ENCODE measurements at places on chromosomes 3 and 15.
A peak's percentile ranks its signal among the peaks of the same experiment; 100 is the strongest.

GRCh38 chr3:16825617-16826204 is 59.0 kb upstream of the PLCL2 start:
- no peak for DNase-seq

DNA sequence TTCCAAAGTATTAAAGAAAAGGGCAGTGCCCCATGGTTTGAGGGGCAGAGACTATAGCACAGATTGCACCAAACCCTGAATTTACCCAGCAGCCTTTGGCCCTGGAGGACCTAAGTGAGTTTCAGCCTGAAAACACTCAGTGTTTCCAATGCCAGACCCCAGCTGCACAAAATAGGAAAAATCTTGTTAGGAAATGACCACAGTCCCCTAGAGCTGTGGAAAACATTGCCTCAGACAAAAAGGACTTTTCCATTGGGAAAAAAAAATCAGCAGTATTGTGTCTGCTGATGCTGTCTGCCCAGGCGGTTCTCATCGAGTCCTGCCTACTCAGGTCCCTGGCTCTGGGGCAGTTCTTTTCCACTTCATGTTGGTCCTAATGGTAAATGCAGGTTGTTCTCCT is 121.7 kb upstream of the DLG1 start:
- peak; percentile 47 for DNase-seq

GRCh38 chr3:65170390-65171042 is 482.7 kb upstream of the ADAMTS9 start:
- peak; percentile 65 for DNase-seq

DNA sequence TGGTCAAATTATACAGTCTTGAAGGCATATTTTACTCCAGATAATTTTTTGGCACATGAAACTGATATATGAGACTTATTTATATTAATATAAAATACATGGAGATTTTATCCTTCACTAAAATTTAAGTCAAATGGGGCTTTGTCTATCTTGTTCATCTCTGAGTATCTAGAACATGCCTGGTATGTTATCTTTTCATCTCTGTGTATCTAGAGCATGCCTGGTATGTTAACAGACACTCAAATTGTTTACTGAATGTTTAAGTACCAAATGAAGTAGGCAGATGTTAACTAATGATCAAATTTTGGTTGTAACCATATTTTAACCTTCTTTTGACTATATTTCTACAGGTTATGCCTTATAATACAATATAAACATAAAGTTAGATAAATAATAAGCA is 7.7 kb downstream of the GTF2A2 start:
- no peak for DNase-seq

GRCh38 chr3:81364411-81364810 is 397.0 kb downstream of the GBE1 start:
- DNase-seq = no peak

DNA sequence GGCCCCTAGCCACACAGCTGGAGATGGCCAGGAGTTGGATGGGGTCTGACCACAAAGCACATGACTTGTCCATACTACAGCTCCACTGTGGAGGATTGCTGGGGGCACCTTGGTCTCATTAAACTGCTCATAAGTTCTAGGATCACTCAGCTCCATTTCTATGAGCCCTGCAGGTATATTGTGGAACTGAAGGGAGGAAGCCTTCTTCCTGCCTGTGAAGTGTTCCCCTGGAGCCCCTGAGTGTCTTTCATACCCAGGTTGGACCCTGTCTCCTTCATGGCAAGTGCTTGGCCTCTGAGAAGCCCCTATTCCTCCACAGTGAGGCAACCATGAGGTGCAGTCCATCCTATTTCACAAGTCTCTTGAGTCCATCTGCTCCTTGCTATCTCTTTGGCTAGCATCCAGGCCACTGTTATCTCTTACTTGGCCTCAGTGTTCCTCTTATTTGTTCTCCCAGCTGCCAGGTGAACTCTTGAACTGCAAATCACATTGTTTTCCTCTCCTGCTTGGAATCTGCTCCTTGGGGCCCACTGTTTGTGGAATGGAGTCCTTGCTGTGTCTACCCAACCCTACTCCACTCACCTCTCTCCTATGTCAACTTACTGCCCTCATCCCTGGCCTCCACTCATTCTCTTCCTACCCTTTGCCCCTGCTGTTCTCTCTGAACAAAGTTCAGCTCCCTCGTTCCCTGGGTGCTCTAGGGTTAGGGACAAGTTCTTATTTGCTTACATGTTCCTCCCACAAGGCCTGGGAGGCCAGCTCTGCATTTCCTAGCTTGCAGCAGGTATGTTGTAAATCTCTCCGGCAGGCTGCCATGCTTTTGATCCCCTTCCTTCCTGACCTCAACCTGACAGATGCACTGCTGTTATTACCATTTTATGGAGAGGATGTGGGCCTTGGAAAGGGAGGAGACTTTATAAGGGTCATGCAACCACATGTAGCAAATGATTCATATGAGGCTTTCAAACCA is 1.2 kb downstream of the ACOX2 start:
- no peak for DNase-seq

GRCh38 chr15:78767331-78767951 is 43.8 kb downstream of the ADAMTS7 start:
- no peak for DNase-seq

DNA sequence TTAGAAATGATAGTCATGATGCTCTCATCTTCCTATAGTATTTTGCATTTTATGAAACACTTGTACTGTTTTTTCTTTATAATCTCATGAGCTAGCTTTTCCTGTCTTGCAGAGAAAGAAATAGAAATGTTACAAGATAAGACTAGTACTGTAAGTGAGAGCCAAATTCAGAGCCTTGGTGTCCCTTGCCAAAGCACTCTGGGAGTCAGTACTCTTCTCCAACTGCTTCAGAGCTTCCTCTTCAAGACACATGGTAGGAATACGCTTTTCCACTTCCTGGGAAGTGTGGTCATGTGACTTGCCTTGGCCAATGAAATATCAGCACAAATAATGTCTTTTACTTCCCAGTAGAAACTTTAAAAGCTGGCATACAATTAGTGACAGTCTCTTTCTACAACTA is 112.4 kb downstream of the SEMA6D start:
- DNase-seq = no peak

DNA sequence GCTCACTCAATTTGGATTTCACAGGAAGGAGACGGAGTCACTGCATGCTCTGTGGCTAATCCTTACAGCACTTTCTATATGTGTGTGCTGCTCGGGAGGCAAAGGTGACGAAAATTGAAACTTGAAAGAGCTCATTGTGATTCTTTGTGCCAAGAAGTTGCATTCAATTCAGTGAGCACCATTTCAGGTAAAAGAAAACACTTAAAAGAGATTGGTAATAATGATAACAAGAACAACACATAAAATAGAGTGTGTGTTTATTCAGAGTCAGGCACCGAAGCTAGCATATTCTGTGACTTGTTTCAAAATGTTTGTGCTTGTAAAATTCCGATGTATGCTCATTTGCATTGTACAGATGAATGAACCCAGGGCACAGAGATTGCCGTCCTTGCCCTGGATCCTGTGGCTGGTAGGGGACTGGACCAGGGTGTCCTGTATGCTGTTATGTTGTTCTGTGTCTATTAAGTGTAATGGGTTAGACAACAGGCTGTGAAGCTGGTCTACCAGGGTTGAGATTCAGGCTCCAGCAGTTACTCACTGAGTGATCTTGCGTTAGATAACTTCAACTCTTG is 193.3 kb upstream of the PROK2 start:
- no peak for DNase-seq

DNA sequence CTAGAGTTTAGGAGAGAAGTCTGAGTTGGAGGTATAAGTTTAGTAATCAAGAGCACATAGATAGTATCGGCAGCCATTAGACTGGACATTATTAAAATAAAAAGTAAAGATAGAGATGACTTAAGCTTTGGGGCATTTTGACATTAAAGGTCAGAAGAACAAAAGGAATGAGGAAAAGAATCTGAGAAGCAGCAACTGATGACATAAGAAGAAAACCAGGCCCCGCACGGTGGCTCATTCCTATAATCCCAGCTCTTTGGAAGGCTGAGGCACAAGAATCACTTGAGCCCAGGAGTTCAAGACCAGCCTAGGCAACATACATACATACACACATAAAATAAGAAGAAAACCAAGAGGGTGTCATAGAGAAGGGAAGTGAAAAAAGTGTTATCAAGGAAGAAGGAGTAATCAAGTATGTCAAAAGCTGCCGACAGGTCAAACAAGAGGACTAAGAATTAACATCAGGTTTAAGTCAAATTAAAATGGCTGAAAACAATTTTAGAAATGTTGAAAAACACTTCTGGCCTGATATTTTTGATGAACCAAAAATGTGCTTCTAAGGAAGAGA is 38.9 kb downstream of the ACAP2 start:
- DNase-seq = peak; percentile 38

- no peak for DNase-seq
These were observed 143.5 kb downstream of the LRRK1 start for GRCh38 chr15:101062471-101063171.

GRCh38 chr3:128494367-128494650 is 1.3 kb upstream of the GATA2 start:
- no peak for DNase-seq

- DNase-seq = no peak
These were observed 35.6 kb downstream of the MED12L start for GRCh38 chr3:151121016-151121415.

DNA sequence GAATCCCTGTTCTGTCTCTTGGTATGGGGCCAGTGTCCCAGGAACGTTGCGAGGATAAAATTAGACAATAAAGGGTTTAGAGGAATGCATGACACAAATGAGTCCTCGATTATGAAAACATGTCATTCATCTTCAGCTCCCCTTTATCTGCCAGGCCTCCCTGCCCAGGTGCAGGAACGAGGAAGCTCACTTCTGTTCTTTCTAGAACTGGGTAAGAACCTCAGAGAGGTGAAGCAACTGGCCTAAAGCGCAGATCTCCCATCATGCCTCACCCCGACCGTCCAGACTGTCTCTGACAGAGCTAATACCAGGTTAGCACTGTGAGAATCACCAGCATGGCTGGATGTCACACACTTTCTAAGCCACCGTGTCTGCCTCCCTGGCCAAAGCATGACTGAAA is 1.5 kb upstream of the ITIH1 start:
- no peak for DNase-seq

DNA sequence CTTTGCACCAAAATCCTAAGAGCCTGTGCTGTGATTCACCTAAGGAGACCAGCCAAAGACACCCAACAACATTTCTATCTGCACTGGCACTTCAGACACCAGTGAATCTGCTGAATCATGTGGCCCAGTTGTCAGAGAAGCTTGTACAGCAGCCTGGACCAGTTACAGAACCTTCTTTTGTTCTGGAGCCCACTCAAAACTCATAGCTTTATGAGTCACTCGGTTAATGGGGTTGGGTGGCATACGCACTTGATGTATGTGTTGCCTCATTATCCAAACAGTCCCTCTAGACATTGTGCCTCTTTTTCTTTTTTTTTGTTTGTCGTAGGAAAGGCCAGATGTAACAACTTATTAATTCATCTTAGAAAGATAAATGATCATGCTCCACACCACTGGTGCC is 25.6 kb upstream of the GOLGA6L2 start:
- DNase-seq = no peak

- peak; percentile 23 for DNase-seq
These were observed 584.5 kb upstream of the CCDC54 start for GRCh38 chr3:106792716-106793115.

DNA sequence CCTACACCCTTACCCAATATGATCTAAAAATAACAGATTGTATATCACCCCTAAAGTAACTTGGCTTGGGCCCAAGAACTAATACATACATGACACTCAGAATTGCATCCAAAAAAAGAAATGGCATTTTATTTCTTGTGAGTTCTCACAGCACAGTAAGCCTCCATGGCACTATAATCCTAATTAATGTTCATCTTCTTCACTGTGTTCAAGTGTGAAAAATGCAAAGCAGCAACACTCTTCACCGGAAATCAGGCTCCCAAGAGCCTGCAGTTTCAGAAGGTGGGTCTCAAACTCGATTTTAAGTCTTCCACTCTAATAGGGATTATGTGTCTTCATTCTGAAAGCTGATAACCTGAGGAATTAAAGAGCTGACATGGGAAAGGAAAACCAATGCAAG is 142.8 kb upstream of the TSC22D2 start:
- DNase-seq = no peak

DNA sequence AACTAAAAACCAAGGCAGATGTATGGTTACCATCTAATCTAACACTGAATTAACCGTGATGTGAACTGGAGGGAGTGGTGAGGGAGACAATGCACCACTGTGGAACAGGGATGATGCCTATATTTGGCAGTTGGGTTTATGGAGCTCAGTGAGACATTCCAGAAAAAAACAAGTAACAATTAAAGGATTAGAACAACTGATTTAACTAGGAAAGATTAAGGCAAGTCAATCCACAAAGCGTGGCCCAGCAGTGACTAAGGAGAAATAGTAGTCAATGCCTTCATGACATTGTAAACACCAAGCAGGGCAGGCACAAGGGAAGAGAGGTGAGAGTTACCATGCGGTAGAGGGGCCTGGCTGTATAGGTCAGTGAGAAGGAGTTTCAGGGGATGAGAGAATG is 38.1 kb downstream of the CHAC1 start:
- no peak for DNase-seq

- DNase-seq = no peak
These were observed 338.7 kb upstream of the IL12A start for GRCh38 chr3:159649951-159650350.

- no peak for DNase-seq
These were observed 436.8 kb upstream of the THBS1 start for GRCh38 chr15:39144051-39144450.

- no peak for DNase-seq
These were observed 195.8 kb downstream of the PLCH1 start for GRCh38 chr3:155549087-155549486.

DNA sequence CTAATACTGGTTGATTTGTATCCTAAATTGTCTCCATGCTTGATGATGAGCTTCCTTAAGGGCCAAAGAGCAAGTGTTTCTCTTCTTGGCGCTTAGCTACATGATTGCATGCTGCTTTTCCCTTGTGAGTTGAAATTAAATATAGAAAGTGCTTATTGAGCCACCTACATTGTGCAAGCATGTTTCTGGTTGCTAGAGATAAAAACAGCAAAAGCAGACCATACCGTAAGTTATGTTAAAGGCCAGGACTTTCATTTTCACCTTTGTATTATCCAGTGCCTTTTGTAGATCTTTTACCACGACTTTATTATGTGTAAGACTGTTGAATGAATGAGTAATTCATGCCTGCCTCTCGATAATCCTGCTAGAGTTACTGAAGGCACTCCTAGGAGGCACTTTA is 41.9 kb upstream of the CCNB2 start:
- DNase-seq = no peak

DNA sequence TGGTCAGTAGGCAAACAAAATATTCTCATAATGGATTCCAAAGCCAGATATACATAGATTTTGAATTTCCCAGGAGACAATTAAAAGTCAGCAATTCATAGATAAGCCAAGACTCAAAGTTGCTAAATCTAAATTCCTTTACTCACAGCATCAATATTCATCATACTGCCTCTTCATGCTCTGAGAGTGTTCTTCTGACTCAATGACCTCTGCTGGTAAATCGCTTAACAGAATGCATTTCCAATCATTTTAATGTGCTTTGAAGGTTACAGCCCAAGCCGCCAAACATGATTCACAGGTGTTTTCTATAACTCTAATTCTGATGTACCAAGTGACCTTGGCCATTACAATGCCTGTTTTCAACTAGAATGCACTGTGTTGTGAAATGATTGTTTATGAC is 24.2 kb upstream of the SLC4A7 start:
- no peak for DNase-seq

Data from fibroblast of skin of scalp (primary cell).